Effector memory CD4-positive, alpha-beta T cell (primary cell): ENCODE measurements at places on chromosomes 2 and 18.

- H3K27ac ChIP-seq: no peak overlapping the region
- H3K36me3 ChIP-seq: no peaks in the 10 kb centered on the region
- no peak overlapping the region for H3K4me3 ChIP-seq
- DNase-seq: no peak
Measured at GRCh38 chr2:152580714-152581113, 136.5 kb downstream of the PRPF40A start.

DNA sequence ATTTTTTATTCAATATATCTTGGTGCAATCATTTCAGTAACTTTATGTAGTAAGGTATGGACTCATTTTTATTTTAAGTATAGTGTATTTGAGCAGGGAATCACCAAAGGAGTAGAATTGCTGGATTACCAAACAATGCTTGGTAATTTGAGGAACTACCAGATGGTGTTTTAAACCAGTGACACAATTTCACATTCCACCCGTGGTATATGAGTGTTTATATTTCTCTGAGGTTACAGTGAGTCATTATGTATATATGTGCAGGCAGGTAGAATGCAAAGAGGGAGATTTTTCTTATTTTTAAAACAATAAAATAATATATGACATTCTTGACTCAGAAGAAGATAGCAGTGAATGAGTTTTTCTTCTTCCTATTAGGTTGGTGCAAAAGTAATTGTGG, 596.9 kb downstream of the DCC start:
- no peak overlapping the region for H3K27ac ChIP-seq
- H3K36me3 ChIP-seq: no peaks in the 10 kb centered on the region
- no peak overlapping the region for H3K4me3 ChIP-seq
- no peak for DNase-seq
- no peaks in the 10 kb centered on the region for H3K27me3 ChIP-seq
- no peaks in the 10 kb centered on the region for H3K4me1 ChIP-seq

DNA sequence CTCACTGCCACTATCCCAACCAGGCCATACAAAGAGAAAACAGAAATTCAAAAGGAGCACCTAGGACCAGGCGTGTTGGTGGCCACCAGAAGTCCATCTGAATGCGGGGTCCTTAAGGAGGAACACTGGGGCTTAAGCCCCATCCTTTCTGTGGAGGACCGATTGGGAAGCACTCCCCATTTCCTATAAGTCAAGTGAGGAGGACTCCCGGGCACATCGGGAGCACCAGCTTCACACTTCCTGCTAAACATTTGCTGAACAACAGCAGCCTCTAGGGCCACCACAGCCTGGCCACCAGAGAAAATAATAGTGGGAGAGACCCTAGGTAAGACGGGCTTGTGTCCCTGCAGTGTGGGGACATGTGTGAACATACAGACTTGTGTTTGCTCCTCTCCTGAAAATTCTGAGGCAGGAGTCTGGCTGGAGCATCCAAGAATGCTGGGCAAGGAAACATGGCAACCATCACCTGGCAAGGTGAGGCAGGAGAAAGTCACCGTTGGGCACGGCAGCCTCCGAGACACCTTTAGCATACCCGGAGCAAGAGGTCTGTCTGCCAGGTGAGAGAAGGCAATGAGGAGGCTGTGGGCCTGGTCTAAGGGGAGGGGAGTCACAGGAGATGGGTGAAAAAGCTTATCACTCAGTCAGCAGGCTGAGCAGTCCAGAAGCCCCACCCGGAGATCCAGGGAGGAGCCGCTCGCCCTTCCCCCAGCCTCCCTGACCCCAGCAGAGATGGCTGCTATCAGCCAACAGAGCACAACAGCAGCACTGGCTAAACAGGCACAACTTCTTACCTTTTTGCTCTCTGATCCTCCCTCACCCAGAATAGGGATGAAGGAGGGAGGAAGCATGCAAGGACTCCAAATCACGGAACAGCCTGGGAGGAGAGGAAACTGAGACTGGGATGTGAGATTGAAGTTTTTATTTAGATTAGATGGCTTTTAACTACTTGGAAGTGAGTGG, 282.3 kb downstream of the EIPR1 start:
- H3K4me3 ChIP-seq: no peak overlapping the region
- no peak for DNase-seq
- H3K27ac ChIP-seq: no peak overlapping the region
- no peaks in the 10 kb centered on the region for H3K4me1 ChIP-seq

DNA sequence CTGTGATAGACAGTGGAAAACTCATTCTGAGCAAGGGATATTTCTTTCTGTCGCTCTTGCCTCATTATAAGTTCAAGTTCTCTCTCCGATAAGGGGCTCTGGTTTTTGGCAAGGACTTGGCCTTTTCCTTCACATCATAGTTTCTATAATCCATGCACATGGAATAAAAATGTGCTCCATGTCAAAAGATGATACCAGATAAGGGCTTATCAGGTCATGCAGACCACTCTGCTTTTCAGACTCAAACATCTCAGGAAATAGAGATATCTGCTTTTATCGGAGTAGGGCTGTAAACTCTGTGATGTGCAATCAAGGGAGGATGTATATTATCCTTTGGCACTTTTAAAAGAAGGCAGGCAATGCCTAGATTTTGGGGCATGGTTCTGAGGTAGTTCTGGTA, 45.0 kb upstream of the DARS1 start:
- H3K27me3 ChIP-seq: no peaks in the 10 kb centered on the region
- no peak for DNase-seq
- no peaks in the 10 kb centered on the region for H3K4me1 ChIP-seq
- H3K27ac ChIP-seq: no peak overlapping the region

- no peak overlapping the region for H3K27ac ChIP-seq
- H3K4me1 ChIP-seq: no peaks in the 10 kb centered on the region
- H3K27me3 ChIP-seq: peaks cover 3% of the 10 kb centered on the region
- no peak overlapping the region for H3K4me3 ChIP-seq
- H3K36me3 ChIP-seq: no peaks in the 10 kb centered on the region
Measured at GRCh38 chr18:46715062-46715461, 41.8 kb downstream of the ST8SIA5 start.
